Esophagus squamous epithelium (tissue), 5 donors: ENCODE measurements at places on chromosomes 6 and 20. TPM values are rescaled to one million over a fixed set of nuclear protein-coding genes. Genes with fewer than 3 reads are reported as not detected.

GRCh38 chr20:4104842-4105241 lies 89.5 kb upstream of the RNF24 start:
- DNase-seq = no peak

Gene NQO2
- 18.7 TPM for total RNA-seq

Gene WFDC5
- 32.1 TPM for total RNA-seq

DNA sequence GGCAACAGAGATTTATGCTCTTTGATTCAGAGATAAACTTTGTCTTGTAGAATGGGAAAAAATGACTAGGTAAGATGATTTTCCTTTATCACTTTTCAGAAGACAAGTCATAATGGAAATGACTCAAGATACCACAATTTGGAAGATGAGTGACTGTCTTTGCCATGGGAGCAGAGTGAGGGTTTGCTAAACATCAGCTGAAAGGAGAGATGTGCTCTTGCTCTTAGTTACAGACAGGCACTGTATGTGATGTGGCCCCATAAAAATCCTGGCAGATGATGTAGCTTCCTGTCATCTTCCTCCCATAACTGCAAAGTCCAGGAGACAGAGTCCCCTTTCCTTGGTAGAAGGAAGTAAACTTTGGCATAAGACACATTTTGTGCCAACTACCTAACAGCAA lies 47.6 kb downstream of the BACH2 start:
- no peak for DNase-seq

DNA sequence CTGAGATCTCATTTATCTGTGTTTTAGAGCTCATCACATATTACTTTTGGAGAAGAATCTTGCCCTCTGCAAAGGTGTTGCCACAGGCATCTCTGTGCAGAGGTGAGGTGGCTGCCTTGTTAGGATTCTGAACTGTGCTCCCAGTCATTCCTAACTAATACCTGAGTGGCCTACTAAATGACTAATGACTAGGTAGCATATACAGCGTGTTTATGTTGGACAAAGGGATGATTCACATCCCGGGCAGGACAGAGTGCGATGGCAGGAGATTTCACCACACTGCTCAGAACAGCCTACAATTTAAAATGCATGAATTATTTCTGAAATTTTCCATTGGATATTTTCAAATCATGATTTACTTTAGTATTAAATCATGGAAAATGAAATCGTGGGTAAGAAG lies 23.1 kb upstream of the CGA start:
- DNase-seq = no peak

GRCh38 chr20:7903429-7903828 lies 36.8 kb downstream of the HAO1 start:
- no peak for DNase-seq

DNA sequence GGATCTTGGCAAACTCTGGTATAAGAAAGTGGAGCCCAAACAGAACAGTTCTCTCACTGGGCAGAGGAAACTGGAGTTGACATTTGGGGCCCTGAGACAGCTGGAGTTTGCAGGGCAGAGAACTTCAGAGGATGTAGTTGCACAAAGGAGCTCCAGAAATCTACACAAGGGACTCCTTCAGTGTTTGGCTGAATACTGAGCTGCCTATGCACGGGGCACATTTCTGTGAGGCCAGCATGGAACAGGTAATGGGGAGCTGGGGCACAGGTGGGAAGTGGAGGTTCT lies 169.3 kb downstream of the ANKRD60 start:
- no peak for DNase-seq

GRCh38 chr20:4959592-4959991 lies 41.7 kb downstream of the SLC23A2 start:
- no peak for DNase-seq

DNA sequence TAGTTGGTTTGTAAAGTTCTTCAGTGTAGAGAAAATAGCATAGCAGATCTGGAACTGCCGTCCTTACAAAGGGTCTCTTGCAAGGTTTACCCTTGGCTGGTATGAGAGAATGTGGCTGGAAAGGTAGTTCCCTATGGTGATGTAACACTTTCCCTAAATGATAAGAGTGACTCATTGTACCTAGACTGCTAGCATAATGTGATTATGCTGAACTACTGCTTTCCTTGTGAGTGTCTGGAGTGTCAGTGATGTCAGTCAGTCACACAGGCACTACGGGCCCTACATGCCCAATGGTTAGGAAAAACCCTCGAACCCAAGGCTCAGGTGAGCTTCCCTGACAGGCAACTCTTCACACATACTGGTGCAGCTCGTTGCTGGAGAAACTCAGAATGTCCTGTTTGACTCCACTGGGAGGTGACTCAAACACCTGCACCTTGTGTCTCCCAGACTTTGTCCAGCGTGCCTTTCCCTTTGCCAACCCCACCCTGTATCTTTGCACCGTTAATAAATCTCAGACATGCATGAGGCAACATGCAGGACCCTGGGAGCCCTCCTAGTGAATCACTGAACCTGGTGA lies 28.4 kb upstream of the LY86 start:
- no peak for DNase-seq

DNA sequence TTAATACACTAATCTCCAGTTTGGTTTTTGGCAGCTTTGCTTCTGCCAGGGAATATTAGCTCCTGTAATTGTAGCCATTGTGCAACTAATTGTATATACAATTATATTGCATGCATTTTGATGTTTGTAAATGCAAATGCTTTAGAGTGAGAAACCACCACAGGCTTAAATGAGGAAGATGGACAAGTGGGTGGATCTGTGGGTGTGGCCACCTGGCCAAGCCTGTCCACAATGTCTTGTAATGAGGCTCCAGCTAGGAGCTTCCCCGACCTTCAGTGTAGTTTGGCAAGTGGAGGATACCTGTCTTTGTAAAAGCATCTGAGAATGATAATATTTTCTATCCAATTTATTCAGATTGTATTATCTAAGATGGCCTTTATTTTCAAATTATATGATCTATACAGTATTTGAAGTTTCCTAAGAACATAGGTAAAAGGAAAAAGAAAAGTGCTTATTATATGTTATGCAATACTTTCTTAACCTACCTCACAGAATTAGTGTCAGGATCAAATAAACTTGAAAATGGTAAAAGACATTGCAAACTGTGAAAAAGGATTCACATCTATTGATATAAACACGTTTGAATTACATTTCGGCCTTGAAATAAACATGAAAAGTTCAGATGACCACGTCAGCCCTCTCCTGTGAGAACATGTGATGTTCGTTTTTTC lies 49.3 kb upstream of the ARID1B start:
- no peak for DNase-seq

Gene NR2E1
- total RNA-seq = not detected

- DNase-seq = no peak
Measured at GRCh38 chr20:36317675-36318074, 11.5 kb downstream of the DLGAP4 start.

Gene OTOR
- total RNA-seq = not detected

Gene DEFB110
- not detected for total RNA-seq

DNA sequence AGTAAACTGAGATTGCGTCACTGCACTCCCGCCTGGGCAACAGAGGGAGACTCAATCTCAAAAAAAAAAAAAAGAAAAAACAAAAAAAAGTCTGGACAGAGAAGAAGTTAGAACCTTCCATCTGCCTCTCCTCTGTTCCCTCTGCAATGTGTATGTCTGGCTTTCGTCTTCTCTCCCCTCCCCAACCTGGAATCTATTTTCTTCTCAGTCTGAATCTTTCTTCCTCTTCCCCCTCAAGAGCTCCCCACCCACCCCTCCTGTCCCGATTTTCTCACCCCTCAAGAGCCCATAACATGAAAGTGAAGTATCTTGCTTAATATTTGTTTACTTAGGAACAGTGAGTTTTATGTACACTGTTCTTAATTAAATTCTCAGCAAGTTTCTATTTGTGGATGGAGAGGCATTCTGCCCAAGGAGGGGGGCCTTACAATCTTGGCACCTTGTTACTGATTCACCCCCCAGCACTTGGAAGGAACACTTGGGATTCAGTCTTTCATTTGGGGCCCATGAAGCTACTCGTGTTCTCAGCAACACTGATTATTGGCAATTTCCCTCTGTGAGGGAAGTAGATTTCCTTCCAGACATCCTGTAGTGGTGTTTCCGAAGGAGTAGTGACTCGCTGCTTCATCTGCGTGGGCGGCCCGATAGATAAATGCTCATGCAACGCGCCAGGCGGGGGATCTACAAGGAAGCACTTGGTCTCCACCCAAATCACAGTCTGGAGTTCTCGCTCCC lies 69.3 kb upstream of the SRSF6 start:
- DNase-seq = no peak

Gene MYLIP
- 8.6 TPM for total RNA-seq

DNA sequence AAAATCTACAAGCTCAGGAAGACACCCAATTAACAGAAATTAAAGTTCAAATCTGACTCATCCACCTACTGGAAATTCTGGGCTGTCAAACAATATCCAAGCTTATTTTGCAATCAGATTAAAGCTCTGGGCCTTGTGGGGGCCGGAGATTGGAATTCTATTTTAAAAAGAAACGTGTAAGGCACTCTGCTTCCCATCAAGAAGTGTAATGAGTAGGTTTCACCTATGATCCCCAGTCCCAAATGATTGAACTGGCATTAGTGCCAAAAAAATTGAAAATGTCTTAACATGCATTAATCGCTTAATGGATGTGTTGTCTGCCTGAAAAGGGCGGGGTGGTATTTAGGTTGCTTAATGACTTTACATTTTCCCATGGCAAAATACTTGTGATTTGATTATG lies 542.4 kb upstream of the BTBD3 start:
- no peak for DNase-seq

- no peak for DNase-seq
Measured at GRCh38 chr6:13135152-13135551, 193.2 kb downstream of the TBC1D7 start.

Gene LTB
- total RNA-seq = 0.66 TPM

GRCh38 chr20:63042448-63043071 lies 35.8 kb upstream of the BHLHE23 start:
- no peak for DNase-seq

Gene SAYSD1
- 11.0 TPM for total RNA-seq

- no peak for DNase-seq
Measured at GRCh38 chr6:30075790-30076732, 492 bp upstream of the RNF39 start.

DNA sequence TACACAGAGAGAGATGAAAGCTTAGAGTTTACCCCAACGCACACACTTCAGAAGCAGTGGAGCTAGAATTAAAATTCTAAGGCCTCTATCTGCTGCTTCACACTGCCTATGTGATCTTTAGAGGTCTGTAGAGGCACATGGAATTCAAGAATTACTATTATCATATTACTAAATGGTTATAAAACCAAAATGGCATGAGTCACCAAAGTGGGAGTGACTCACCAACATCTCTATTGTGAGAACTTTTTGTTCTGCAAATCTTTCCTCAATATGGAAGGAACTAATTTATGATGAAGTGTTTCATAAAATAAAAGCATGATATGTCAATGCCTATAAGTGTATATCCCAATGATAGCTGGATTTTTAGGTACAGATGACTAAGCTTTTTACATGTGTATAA lies 28.5 kb upstream of the TMEM244 start:
- DNase-seq = no peak

Gene SDHAF4
- total RNA-seq = 8.6 TPM
